ENCODE measurements at places on chromosomes 11 and 22. TPM values are rescaled to one million over a fixed set of nuclear protein-coding genes. Genes with fewer than 3 reads are reported as not detected.

The CTSW gene
- 0.40 TPM for total RNA-seq

The OR52H1 gene
- total RNA-seq, result not detected

The MS4A6E gene
- not detected for total RNA-seq

The OR5A2 gene
- not detected for total RNA-seq

The NXPE4 gene
- not detected for total RNA-seq

The ANGPTL5 gene
- not detected for total RNA-seq

The KCNJ1 gene
- not detected for total RNA-seq

The BTG4 gene
- total RNA-seq, result 0.17 TPM

The ST14 gene
- 0.06 TPM for total RNA-seq

The SULT4A1 gene
- total RNA-seq, result 0.06 TPM

The NUP160 gene
- total RNA-seq, result 18.5 TPM

The WNT7B gene
- total RNA-seq, result not detected

The CEP126 gene
- 1.6 TPM for total RNA-seq

The GSTP1 gene
- 608 TPM for total RNA-seq

The PANX2 gene
- total RNA-seq, result not detected

The PIWIL4 gene
- 0.52 TPM for total RNA-seq

The MYEOV gene
- total RNA-seq, result 11.8 TPM

The GAL3ST1 gene
- total RNA-seq, result not detected

The REXO2 gene
- 177 TPM for total RNA-seq

The TIMM10 gene
- total RNA-seq, result 46.7 TPM

The SHISAL1 gene
- 1.3 TPM for total RNA-seq

The NPAT gene
- total RNA-seq, result 14.0 TPM

The IFITM1 gene
- 3.2 TPM for total RNA-seq

The FOLH1 gene
- total RNA-seq, result not detected

The RIMBP3B gene
- total RNA-seq, result 0.64 TPM

The LMO2 gene
- 0.83 TPM for total RNA-seq

The AQP11 gene
- total RNA-seq, result 3.7 TPM

The CSF2RB gene
- total RNA-seq, result not detected

The DTX4 gene
- 1.2 TPM for total RNA-seq

The NXPE1 gene
- total RNA-seq, result not detected

The RNF214 gene
- 12.6 TPM for total RNA-seq
